ENCODE measurements at places on chromosomes 1 and 21.

GRCh38 chr1:85576642-85577418 is 3.7 kb upstream of the CCN1 start:
- no peak for DNase-seq

- no peak for DNase-seq
Observed at GRCh38 chr21:17466166-17466565, 46.7 kb upstream of the CXADR start.

- no peak for DNase-seq
Observed at GRCh38 chr1:66489972-66490601, 43.9 kb upstream of the SGIP1 start.

DNA sequence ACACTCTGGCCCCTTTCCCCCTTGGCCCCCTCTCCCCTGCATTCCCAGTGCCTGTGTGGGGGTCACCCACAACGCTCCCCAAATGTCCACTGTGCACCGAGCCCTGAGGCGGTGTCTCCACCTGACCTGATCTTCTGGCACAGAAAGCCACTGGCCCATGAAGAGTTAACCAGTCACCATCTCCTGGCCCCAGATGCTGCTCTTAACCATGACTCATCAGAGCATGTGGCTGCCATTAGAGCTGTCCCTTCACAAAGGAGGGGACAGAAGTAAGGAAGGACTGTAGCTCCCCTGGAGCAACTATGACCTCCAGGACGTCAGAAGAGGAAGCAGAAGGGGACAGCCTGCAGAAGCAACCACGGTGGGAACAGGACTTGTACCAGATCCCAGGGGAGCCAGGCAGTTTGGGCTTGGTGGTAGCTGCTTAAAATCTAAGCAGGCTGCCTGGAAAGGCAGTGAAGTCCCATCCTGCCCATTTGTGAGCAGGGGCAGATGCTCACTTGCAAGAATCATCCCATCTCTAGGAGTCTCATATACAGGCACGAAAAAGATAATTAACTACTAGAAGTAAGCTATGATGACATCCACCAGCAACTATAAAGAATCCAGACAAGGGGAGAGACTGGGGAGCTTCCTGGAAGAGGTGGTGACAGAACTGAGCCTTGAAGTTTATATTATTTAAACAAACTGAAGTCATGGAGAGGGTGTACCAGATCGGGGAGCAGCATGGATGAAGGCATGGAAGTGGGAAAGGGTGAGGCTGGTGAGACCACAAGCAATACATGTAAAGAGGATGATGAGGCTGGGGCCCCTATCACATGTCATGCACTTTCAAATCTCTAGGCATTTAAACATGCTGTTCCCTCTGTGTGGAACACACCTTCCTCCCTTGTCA is 1.1 kb upstream of the TTC39A start:
- DNase-seq, result no peak

DNA sequence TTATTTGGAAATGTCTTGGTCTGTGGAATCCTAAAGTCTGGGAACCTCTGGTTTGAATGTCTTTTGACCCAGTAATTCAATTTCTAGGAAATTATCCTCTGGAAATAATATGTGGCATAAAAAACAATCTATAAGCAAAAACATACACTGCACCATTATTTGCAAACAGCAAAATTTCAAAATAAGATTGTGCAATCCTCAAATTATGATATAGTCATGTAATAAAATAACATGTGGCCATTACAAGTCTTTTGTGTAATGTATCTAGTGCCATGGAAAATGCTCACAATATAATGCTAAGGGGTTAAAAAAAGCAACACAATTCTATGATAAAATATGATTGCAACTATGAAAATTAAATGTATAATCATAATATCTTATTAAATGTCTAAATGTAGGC is 312.9 kb upstream of the RUNX1 start:
- DNase-seq, result no peak

DNA sequence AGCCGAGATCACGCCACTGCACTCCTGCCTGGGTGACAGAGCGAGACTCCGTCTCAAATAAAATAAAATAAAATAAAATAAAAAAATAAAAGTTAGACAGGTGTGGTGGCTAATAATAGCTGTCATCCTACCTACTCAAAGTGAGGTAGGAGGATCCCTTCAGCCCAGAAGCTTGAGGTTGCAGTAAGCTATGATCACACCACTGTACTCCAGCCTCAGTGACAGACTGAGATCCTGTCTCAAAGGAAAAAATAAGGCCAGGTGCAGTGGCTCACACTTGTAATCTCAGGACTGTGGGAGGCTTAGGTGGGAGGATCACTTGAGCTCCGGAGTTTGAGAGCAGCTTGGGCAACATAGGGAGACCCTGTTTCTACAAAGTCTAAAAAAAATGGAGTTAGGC is 18.0 kb downstream of the NOL9 start:
- no peak for DNase-seq

- DNase-seq, result no peak
Observed at GRCh38 chr1:63950023-63950422, 176.2 kb downstream of the ROR1 start.

DNA sequence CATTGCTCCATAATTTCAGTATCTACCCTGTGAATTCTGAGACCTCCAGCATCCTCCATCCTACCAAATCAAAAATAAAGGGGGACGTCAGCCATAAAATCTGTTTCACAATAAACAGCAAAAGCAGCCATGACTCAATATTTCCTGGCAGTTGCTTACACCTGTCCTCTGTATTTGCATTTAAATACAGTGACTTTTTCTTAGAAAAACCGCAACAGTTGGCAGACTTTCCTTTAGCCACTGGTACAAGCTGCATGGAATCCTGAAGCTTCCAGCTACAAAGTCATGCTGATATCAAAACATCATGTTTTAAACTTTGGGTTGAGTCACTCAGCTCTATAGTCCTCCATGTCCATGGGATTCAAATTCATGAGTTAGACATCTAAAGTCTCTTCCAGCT is 278.0 kb upstream of the KAZN start:
- no peak for DNase-seq

- DNase-seq, result no peak
Observed at GRCh38 chr1:226201029-226201593, 14.6 kb upstream of the ACBD3 start.

DNA sequence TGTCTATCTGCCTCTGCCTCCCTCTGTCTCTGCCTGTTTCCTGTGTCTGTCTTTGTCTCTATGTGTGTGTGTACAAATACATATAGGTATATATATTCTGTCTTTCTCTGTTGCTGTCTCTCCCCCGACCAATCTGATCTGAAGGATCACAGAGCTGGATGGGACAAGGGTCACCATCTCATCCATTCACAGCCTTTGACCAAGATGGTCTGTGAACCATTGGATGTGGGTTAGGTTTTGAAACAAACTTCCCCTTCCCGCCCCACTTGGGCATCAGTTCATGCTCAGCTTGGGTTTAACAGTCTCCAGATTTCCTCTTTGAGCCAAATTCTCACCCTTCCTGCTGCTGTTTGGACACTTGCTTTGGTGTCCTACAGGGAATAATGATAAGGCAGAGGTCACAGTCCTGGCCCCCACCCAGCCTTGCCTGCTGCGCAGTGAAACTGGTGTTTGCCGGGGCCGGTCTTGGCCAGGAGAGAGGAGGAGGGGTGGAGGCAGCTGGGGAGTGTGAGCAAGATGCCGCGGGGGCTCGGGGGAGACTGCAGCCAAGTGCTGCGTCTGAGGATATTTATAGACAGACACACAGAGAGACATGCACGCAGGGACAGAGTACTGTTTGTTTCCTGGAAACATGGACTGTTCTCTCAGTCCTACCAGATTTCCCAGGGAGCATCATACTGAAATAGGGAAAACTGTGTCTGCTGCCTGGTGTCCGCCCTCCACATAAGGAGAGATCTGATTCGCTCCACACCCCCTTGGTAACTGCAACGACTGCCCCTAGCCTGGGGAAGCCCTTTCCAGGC is 27.0 kb upstream of the BTG2 start:
- DNase-seq, result no peak

DNA sequence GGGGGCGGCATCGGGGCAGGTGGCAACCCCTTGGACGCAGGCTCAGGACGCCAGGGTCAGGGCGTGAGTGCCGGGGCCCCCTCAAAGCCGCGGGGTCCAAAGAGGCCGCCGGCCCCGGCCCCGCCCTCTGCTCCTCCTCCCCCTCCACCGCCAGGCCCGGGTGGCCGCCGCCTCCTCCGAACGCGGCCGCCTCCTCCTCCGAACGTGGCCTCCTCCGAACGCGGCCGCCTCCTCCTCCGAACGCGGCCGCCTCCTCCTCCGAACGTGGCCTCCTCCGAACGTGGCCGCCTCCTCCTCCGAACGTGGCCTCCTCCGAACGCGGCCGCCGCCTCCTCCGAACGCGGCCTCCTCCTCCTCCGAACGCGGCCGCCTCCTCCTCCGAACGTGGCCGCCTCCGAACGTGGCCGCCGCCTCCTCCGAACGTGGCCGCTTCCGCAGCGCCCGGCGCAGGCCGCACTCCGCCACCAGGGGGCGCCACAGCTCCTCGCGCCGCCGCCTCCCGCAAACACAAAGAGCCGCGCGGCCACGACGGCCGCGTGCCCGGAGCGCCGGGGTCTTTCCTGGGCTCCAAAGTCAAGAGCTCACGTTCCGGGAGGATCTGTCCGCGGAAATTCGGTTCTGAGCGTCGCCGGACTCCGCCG is 19.3 kb upstream of the SAMD11 start:
- peak; percentile 78 for DNase-seq

DNA sequence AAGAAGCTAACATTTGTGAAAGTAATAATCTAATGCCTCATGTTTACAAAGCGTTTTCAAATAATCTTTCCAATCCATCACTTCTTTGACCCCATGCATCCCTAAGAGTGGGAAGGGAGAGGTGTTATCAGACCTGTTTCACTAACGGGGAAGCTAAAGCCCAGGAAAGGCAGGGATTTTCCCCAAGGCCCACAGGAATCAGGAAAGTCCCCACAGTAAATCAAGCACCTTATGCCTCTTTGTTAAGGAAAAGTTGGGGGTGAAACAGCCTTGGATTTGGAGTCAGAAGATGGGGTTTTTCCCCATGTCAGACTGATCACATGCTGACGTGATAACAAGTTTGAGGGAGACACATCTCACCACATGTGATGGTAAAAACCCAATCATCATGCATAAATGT is 20.0 kb upstream of the ANGPTL7 start:
- DNase-seq, result no peak

DNA sequence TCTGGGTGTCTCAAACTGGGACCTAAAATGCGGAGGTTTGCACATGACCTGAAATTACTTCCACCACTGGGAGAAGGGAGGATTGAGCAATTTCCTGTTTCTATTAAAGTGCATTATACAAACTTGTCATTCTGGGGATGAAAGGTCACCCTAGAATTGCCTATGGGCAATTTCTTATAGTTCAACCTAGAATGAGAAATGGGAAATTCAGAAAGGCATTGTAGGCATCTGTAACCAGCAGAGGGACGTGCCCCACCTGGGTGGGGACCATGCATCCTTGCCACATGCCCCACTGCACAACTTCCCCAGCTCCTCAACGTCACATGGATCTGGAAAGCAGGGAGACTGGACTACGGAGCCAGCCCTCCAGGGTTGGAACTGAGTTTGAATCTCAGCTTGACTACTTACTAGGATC is 47.0 kb downstream of the MRPL39 start:
- no peak for DNase-seq

- DNase-seq, result no peak
Observed at GRCh38 chr1:41152622-41153044, 89.5 kb downstream of the SCMH1 start.

- DNase-seq, result no peak
Observed at GRCh38 chr1:3770047-3770765, 2.3 kb upstream of the SMIM1 start.

DNA sequence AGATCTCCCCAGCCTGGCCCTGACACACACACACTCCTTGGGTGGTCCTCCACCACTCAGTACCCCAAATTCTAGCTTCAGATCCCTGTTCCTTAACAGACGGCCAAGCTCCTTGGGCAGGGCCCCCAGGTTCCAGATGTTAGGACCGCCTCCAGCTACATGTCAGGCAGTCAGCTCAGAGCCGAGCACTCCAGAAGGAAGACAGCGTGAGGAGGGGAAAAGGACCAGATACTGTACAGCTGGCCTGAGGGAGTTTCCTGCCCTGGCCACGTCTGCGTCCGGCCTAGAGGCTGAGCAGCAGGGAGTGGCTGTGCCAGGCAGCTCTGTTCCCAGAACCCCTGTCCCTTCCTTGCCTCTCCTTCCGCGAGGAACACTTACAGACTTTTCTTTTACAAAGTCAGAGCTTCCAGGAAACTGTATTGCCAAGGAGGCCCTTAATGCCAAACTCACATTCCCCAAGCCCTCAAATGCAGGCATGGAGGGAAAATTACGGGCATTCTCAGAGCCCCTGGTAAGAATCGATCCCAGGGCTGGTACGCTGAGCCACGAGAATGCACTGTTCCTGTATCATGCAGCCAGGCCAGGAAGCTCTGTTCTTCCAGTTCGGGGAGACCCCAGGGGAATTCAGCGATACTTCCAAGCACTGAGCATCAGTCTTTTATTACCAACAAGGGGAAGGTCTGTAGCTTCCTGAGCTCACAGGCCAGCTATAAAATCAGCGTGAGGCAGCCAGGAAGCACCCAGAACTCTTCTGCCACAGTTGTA is 45.2 kb upstream of the CNTN2 start:
- DNase-seq, result no peak

DNA sequence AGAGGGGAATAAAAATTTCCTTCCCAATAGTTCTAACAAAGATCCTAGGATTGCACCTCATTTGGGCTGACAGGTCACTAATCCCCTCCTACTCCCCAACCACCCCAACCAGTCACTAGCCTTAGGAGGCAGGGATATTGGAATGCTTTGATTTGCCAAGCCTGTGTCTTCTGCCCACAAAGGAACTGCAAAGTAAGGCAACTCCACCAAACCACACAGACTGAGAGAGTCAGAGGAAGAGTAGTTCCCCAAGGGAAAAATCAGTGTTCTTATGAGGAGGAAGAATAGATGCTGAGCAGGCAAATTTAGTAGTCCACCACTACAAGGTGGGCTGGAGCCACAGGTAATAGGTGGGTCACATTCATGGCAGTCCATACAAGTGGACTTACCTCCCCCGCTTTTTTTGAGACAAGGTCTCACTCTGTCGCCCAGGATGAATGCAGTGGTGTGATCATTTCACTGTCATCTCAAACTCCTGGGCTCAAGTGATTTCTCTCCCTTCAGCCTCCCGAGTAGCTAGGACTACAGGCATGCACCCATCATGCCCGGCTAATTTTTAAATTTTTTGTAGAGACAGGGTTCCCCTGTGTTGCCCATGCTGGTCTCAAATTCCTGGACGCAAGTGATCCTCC is 3.7 kb upstream of the TMEM39B start:
- no peak for DNase-seq

GRCh38 chr21:16993416-16994038 is 519.3 kb upstream of the CXADR start:
- DNase-seq, result no peak

DNA sequence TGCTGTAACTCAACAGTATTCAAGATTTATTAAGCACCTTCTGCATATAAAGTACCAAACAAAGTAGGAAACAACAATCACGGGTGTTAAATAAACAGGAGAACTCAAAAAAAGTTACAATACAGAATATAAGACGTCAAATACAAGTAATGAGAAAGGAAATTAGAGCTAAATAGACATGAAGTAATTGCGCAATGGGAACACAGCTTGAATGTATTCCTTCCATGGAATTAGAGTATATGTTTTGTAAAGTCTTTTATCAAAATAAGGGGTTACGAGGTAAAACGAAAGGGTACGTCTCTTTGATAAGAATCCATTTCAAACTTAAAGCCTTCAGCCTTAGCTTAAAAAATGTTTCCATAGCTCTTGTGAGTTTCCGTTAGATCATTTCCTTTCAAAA is 109.1 kb downstream of the SPATA6 start:
- DNase-seq, result no peak

Data from activated naive CD4-positive, alpha-beta T cell (primary cell).